ENCODE measurements at places on chromosomes 2 and 18.

DNA sequence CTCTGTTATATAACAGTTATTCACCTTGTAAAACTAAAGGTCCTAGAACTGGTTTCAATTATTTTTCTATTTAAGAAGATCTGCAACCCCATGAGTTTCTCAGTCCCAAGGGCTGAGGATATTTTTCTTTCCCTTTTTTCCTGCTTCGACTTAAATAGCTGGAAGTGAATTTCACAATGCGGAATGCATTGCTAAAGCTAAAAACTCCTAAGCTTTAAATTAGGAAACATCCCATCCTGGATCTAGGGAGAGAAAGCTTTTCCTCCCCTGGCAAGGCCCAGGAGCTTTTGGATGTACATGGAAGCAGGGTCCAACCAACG, 1.4 kb downstream of the RFX8 start:
- no peak for DNase-seq

DNA sequence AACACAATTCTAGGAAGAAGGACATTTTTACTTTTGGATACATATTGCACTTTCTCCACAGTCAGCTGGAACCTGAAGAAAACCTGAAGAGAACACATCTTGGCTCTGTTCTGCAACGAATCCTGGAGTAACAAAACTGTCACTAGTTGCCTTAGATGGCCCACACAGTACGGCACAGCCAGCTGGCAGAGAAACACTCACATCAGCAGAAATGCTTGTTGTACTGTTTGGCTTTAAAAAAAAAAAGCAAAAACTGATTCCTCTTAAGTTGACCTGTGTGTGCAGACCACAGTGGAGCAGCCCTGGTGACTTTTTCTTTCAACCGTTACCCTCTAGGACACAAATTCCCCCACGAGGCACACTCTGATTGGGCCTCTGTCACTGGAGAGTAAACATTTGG, 152.3 kb upstream of the TWIST2 start:
- no peak for DNase-seq

GRCh38 chr2:100142393-100142792, at the start of gene AFF3:
Gene AFF3 (minus strand): TSS chr2:100142590. CDS start chr2:100104454, 38,136 bp downstream.
- DNase-seq, result no peak

GRCh38 chr2:156670104-156670503, 233.9 kb downstream of the GPD2 start:
- DNase-seq, result no peak

- DNase-seq, result no peak
Observed at GRCh38 chr2:190583507-190584337, 49.2 kb upstream of the NEMP2 start.

GRCh38 chr2:161239326-161240109, 68.7 kb upstream of the PSMD14 start:
- DNase-seq, result no peak

GRCh38 chr2:27720004-27720551, 51.4 kb upstream of the MRPL33 start:
- no peak for DNase-seq

DNA sequence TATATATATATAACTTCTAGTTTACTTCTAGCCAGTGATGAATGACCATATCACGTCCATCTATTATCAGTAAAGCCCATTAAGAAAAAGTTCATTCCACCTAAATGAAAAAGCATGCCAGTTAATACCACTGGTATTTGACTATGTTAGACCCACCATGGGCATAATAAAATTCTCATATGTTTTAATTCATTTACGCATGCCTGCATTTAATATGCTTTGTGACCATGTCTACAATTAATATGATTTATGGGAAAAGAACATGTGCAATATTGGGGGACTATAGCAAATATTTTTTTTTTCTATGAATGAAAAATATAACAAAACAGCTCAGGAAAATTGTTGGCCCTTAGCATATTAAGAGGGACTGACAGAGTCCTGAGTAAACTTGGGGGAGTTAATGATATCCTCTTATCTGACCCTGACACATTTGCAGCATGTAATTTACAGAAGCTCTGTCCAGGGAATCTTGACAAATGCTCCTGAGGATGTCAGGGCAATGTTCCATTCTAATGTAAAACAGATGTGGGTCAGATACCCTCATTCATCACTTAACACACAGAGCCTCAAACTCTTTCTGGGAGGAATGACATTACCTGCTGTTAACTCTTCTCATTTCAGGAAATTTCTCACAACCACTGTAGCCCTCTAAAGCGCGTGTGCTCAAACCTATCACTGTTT, 90.6 kb downstream of the PAX3 start:
- no peak for DNase-seq

DNA sequence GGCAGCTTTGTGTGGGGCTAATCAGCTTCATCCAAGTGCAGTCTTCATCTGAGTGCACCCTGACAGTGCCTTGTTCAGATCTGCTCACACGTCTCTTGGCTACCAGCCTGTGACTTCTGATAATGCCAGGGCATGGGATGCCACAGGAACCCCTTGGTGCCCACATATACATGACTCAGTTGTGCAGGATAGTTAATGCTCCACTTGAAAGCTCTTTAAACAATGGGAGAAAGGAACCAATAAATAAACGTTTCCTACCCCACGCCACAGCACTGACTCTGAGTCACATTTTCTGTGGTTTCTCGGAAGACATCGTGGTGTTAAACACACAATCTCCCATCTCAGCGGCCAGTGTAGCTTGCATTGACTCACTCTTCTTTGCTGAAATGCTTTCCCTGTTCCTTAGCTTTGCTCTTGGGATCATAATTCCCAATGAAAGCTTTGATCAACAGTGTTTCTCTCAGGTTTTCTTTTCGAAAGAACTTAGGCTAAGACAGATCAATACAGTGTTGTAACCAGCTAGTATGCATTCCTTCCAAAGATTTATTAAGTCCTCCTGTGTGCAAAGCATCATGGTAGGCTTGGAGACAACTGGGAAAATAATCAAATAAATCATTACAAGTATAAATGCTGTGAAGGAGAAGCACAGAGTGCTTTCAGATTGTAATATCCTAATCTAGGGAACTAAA, 142.0 kb downstream of the COPS8 start:
- no peak for DNase-seq

GRCh38 chr2:100742277-100743254, 77.4 kb upstream of the NPAS2 start:
- no peak for DNase-seq

GRCh38 chr2:28352610-28353195, 40.0 kb upstream of the FOSL2 start:
- DNase-seq, result no peak

DNA sequence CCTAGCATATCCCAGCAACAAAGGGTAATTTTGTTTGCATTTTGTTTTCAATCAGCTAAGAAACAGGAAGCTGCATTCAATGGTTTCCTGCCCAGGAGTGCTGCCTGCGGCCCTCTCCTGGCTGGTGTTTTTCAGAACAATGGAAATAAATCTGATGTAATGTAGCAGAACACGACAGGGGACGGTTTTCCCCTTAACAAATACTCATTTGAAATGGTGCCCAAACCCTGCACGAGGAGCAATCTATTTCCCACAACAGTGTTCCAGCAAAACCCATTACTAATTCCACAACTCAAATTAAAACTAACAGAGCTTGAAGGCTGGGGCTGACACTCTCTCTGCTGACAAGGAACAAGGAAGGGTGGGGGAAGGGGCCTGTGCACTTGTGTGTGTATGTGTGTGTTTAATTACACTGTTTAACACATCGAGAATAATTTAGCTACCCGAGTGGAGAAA, 8.7 kb downstream of the CAPN13 start:
- DNase-seq, result no peak

GRCh38 chr2:197777823-197778407, 7.2 kb downstream of the BOLL start:
- DNase-seq, result peak; percentile 69

DNA sequence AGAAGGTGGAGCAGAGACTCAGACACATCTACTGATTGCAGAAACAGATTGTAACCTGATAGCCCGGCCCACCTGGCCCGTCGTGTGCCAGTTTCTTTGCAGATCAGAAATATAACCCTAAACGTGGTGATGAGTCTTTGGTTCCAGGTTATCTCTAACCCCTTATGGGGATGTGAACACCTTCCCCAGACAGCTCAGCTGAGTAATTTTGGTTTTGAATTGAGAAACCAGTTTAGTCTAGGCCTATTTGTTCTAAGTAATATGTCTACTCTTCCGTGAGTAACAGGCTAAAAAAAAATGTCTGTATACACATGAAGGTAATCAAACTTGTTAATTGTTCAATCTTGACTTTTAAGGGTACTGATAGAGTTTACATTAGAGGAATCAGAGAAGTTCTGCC, 35.7 kb downstream of the RASGRP3 start:
- DNase-seq, result no peak

GRCh38 chr2:7165736-7166135, 248.5 kb downstream of the RNF144A start:
- no peak for DNase-seq

GRCh38 chr2:120826716-120827410, 91.2 kb downstream of the GLI2 start:
- no peak for DNase-seq

DNA sequence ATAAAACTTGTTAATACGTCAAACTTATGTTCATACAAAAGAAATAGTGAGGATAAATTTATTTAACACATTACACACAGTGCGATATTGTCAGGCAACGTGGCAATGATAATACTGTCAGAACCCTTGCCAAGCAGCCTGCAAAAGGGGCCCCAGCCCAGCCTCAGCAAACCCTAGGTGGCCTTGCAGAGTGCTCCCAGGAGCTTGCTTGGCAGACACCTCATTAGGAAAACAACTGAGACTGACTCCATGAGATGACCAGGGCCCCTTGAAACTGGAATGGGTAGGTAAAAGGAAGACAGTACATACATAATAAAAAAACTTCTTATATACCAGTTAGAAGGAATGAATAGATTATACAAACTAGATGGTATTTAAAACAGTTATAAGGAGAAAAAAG, 136.6 kb upstream of the EPC2 start:
- peak; percentile 33 for DNase-seq

DNA sequence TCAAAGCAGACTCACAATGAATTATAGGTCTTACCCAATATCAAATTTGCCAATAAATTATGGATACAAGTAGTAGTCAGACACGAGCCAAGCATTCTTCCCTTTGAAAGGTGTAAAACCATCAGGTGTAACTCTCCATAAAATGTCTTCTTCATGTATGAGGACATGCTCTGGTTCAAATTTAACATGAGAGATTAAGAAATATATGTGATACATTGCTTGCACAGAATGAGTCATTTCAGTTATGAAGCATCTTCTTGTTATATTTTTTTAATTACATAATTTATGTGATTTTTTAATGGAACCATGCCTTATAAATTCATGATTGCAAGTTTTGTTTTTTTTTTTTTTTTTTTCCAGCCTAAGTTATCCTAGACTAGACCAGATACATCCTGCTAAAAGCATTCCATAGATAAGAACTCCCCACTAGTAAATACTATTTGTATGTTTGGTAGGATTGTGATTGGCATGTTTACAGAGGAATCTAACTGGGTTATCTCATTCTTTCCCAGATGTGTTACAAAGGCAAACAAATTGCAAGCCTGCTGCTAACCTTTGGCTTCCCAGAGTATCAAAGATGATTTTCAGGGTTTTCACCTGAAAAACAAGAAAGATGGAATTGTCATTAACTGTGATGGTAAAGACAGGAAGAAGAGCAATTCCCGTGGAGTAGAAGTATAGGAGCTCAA, 621.9 kb downstream of the XIRP2 start:
- DNase-seq, result no peak

DNA sequence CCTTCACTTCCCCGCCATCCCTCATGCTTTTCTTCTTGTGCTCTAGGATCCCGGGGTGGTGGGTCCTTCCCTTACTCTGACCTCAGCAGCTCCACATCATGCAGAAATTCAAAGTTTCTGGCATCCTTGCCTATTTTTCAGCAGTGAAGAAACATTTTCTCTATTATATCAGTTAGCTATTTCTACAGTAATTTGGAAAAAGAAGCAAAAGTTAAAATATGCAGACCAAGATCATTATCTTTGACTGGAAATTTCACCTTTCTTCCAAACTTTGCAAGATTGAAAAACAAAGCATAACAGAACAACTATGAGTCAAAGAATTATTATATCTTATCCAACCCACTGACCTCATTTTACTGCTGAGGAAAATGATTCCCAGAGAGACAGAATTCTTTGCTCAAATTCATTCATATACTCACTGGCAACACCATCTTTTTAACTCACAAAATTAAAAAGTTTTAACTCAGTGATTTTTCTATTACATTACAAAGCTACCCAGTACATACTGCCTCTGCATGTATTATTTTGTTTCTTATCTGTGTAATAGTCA, 40.5 kb downstream of the ANTXR1 start:
- DNase-seq, result no peak

GRCh38 chr2:216445501-216445900, 33.2 kb downstream of the SMARCAL1 start:
- no peak for DNase-seq

DNA sequence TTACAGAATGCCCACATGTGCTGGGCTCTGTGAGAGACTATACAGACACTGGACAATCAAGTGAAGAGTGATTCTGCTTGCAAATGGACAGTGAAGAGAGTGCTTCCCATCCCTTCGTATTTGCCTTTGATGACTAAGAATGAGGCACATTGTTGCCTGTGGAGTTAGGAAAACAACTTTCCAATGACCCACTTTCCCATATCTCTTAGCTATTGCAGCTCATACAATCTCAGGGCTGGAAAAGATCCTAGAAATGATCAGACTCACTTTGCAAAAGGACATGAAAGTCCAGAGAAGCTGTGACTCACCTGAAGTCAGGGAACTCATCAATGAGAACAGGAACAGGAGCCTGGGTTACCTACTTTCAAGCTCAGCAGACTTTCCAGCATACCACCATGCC, 440.5 kb upstream of the TCF4 start:
- no peak for DNase-seq

- DNase-seq, result no peak
Observed at GRCh38 chr2:223654384-223654915, 52.3 kb upstream of the SCG2 start.

GRCh38 chr18:63325086-63325686, 5.6 kb upstream of the BCL2 start:
- DNase-seq, result no peak

DNA sequence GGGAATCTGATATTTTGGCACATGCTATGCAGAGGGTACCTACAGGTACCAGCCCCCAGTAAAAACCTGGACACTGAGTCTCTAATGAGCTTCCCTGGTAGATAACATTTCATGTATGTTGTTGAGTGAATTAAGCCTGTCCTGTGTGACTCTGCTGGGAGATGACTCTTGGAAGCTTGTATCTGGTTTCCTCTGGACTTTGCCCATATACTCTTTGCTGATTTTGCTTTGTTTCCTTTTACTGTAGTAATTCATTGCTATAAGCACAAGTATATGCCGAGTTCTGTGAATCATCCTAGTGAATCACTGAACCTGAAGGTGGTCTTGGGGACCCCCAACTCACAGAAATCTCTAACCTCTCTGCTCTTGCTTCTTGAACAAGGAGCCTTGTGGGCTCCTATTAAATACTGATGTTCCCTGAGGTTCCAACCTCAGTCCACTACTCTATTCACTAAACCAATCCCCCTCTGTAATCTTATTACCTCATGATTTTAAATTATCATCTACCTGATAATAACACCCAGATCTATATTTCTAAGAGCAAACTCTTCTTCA, 94.3 kb upstream of the WDSUB1 start:
- no peak for DNase-seq

- no peak for DNase-seq
Observed at GRCh38 chr2:11506611-11506969, 27.3 kb upstream of the GREB1 start.

GRCh38 chr2:239177908-239178307, 222.9 kb downstream of the HDAC4 start:
- DNase-seq, result no peak

GRCh38 chr2:71385012-71385411, 53.4 kb downstream of the ZNF638 start:
- DNase-seq, result no peak

GRCh38 chr2:210586381-210586780, 30.0 kb downstream of the CPS1 start:
- no peak for DNase-seq

GRCh38 chr2:190179754-190180312, 117.3 kb upstream of the MSTN start:
- no peak for DNase-seq
